ENCODE measurements at places on chromosomes 2 and 18.
A peak's percentile ranks its signal among the peaks of the same experiment; 100 is the strongest.

DNA sequence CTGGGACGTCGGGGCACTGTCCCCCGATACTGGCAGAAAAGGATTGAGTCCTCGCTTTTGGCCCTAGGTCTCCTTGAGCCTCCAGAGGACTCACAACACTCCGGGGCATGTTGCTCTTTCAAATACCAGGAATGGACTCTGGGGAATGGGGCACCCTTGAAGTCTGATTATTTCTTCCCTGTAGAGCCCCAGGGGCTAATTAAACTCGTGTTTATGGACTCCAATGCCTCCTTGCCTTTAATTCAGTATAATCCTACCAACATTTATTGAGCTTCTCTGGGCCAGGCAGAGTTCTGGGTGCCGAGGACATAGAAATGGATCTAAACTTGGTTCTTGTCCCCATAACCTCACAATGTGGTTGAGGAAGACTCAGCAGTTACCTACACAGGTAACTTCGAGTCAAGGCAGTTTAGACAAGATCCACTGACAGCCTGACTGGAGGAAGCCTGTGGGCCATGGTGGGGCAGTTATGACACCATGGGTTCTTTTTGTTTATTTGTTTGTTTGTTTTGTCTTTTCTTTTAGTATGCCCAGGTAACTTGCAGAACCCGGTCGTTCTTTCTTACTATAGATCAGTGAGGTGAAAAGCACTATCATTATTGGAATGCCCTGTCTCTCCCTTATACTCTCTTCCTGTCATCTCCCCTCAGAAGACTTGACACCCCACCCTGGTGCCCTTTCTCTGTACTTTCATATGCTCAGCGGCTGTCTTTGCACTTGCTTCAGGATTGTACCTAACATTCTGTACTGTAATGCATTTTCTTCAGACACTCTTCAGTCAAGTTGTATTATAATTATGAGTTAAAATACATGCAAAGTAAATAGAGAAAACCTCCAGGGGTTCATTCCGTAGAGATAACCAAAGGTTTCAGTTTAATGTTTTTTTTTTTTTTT is 3.2 kb downstream of the CFLAR start:
- DNase-seq = peak; percentile 83

GRCh38 chr2:72765997-72766609 is 59.7 kb downstream of the EXOC6B start:
- no peak for DNase-seq

GRCh38 chr2:109475531-109476210 is 138.1 kb downstream of the SEPTIN10 start:
- no peak for DNase-seq

GRCh38 chr2:21787941-21788340 is 664.2 kb downstream of the TDRD15 start:
- DNase-seq = no peak

GRCh38 chr18:78769502-78770105 is 210.0 kb upstream of the SALL3 start:
- DNase-seq = no peak

- DNase-seq = no peak
Observed at GRCh38 chr2:68464651-68465050, 2.4 kb downstream of the FBXO48 start.

- DNase-seq = peak; percentile 64
Observed at GRCh38 chr2:121897335-121897970, 142.0 kb downstream of the TSN start.

GRCh38 chr2:239061824-239062570 is 214.1 kb downstream of the TWIST2 start:
- DNase-seq = peak; percentile 67

DNA sequence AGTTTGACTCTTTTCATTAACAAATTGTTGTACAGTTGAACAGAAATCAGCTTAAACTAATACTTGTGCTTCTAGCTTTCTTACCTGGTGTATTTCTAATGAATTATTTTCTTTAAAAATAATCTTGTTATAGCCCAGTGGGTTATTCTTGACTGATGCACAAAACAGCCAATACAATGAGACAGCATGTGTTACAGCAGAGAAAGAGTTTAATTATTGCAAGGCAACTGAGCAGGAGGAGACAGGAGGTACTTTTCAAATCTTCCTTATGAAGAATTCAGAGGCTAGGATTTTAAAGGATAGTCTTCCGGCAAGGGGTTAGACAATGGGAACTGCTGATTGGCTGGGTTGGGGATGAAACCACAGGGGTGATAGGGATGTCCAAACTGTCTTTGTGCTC is 64.5 kb upstream of the TPO start:
- no peak for DNase-seq

- DNase-seq = no peak
Observed at GRCh38 chr18:44123743-44124142, 556.9 kb upstream of the SETBP1 start.

DNA sequence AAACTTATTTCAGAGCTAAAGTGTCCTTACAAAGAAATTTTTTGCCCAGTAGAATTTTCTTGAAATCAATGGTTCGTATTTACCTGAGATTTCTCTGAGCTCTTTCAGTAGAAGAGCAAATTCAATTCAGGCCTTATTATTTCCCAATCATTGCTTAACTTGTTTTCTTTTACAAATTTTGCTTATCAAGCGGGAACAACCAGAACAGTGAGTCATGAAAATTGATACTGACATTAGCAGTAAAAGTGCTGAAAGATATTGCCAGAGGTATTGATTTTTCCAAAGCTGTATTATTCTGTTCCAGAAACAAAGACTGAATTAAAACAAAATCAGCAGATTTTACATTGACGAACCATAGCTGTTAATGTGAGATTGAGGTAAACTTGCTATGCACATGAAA is 10.1 kb upstream of the RIOK3 start:
- DNase-seq = no peak

- no peak for DNase-seq
Observed at GRCh38 chr2:157304811-157305722, 20.6 kb downstream of the ERMN start.

DNA sequence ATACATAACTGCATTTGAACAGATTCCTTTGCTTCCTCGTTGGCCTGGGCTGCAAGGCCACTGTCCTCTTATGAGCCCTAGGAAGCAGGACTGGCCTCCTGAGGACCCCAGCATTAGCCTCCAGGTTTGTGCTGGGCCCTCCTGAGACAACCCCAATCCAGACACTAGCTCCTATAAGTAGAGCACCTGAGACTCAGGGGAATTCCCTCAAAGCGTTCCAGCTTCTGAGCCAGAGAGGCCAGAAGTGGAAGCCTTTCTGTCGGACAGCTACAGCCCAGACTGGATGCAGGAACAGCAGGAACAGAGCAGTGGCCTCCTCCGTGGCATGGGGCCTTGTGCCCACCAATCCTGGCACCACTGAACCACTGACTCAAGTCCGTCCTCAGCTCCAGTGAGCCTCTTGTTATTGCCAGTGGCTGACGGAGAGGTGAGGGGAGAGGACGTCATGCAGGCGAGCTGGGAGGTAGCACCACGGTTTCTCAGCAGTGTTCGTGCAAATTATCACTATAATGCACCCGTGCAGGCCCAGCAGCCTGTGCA is 67.2 kb downstream of the NPAS2 start:
- DNase-seq = no peak

DNA sequence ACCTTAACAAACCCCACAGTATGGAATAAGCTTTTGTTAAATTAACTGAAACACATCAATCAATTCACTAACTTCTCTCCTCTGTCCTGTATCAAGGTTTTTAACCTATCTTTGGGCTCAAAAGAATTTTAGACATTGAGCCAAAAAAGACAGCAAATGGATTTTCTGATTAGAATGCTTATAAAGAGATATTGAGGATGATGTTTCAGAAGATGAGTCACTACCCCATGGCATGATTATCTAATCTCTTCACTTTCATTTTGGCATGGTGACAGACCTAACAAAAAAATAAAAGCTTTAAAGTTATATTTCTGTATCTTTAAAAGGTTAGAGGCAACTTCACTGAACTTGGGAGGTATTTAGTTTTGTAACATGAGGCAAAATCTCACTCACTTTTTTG is 55.5 kb downstream of the SGPP2 start:
- DNase-seq = no peak

GRCh38 chr2:12300927-12301326 is 415.8 kb upstream of the TRIB2 start:
- DNase-seq = no peak

- DNase-seq = no peak
Observed at GRCh38 chr2:222796413-222797103, 64.3 kb upstream of the ACSL3 start.

DNA sequence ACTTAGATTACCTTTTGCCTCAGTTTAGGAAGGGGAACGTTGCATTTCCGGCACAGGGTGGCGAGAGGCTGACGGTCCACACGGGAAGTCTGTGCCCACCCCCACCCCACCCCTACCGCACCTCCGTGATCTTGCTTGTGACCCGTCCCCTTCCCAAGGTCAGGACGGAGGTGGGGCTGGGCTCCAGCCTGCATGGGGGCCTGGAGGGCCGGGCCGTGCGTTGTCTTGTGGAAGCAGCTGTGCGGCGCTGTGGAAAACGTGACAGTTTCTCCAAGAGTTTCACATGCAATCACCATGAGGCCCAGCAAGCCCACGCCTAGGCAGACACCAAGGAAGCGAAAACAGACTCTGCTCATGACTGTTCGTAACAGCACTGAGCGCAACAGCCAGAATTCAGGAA is 76.8 kb upstream of the HDAC4 start:
- DNase-seq = no peak

DNA sequence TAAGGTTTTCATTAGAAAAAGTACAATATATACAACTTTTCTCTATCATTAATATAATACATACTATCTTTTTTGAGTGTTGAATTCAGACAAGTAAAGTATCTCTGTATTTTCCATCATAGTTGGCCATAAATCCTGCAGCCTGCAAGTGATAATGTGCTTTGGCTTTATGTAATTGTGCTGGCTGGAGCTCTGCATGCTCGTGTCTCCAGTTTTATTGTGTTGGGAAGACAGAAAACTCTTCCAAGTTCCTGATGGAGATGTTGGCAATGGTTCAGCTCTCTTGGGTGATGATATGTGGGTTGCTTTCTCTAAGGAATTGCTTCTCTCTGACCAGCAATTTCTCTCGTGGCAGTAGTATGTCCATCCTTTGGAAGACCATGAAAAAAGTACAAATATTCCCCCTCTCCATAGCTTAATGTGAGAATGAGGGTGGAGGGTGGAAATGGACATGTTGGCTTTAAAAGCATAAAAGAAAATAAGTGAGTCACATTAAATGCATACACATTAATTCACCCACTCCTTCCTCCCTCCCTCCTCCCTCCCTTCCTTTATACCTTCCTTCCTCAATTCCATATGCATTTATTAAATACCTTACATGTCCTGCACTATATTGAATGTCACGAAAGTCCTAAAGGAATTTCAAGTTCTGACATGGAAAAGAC is 344.2 kb downstream of the MTX2 start:
- DNase-seq = no peak
